ENCODE measurements at places on chromosomes 2 and 18. TPM values are rescaled to one million over a fixed set of nuclear protein-coding genes. Genes with fewer than 3 reads are reported as not detected.

The NFU1 gene
- 44.2 TPM for total RNA-seq

The SP9 gene
- total RNA-seq = not detected

The TNFRSF11A gene
- 3.9 TPM for total RNA-seq

The ERLEC1 gene
- total RNA-seq = 59.7 TPM

The EN1 gene
- total RNA-seq = 0.15 TPM

The ADAM23 gene
- 2.5 TPM for total RNA-seq

The NIFK gene
- 29.8 TPM for total RNA-seq

The SCN9A gene
- 13.6 TPM for total RNA-seq

The FECH gene
- total RNA-seq = 25.7 TPM

DNA sequence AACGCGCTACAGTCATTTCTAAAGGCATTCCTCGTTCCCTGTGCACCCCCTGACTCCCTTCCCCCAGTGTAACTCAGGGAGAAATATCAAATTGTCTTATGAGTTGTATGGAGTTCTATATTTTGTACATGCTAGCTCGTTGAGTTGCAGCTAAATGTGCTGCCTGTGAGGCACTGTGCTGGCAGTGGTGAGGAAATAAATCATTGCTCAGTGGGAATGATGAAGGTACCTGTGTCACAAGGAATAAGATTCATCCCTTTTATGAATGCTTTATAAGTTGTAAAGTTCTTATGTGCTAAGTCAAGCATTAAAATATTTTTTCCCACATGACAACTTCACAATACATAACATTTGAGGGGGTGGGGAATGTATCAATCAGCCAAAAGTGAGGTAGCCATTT lies 939.6 kb upstream of the CRIM1 start:
- no peak for DNase-seq

GRCh38 chr2:238305092-238305862 lies 15.0 kb upstream of the TRAF3IP1 start:
- no peak for DNase-seq

- DNase-seq = no peak
These were observed 120.1 kb upstream of the NABP1 start for GRCh38 chr2:191557841-191558240.

- no peak for DNase-seq
These were observed 24.1 kb downstream of the ACSL3 start for GRCh38 chr2:222884805-222885424.

- DNase-seq = no peak
These were observed 191.0 kb upstream of the CCDC150 start for GRCh38 chr2:196448407-196449079.

- no peak for DNase-seq
These were observed 136.2 kb downstream of the TMEM247 start for GRCh38 chr2:46615555-46615954.

DNA sequence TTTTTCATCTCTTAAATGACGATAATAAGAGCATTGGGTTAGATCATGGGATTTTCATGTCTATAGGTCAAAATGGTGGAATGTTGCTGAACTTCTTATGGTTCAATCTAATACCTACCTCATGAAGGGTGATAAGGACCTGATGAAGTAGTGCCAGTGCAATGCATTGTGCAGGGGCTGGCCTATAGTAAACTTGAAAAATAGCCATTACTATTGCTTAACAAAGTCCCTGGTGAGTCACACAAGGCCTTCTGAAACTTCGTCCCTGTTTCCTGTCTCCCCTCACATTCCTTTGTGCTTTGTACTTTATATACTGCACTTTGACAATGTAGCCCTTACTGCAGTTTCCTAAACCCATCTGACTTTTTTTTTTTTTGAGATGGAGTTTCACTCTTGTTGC lies 515.9 kb downstream of the SLC4A3 start:
- DNase-seq = no peak

- DNase-seq = peak; percentile 48
These were observed 39.9 kb upstream of the CDC42EP3 start for GRCh38 chr2:37711308-37711731.

DNA sequence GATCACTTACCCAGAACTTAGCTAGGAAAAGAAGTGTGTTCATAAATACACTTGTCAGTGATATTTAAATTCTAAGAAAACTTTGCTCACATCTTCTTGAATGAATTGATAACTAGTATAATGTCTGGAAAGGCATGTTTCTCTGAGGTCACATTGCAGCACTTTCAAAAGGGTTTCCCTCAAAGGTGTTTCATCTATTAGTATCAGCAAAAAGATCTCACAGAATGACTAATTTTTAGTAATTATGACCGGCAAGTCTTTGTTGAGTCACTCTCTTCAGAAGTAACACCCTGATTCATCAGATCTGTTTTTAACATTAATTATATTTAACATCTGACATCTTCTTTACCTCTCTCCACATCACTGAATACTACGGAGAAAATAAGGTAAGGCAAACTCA lies 222.3 kb downstream of the IKZF2 start:
- DNase-seq = no peak

DNA sequence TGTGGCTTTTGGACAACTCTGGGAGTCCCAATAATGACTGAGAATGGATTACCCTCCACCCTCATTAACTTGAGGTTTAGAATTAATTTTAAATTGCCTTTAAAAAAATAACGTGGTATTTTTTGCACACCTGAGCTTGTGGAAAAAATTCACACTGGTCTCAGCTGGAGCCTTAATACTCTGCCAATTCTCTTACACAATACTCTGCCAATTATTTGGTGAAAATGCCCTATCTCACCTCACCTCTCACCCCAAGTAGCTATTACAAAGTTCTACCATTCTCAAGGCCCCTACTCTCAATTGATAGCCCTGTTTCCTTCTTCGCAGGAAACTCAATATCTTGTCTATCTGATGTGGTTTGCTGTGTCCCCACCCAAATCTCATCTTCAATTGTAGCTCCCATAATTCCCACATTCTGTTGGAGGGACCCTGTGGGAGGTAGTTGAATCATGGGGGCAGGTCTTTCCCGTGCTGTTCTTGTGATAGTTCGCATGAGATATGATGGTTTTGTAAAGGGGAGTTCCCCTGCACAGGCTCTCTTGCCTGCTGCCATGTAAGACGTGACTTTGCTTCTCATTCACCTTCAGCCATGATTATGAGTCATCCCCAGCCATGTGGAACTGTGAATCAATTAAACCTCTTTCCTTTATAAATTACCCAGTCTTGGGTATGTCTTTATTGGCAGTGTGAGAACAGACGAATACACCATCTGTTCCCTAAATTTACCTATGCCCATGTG lies 27.4 kb upstream of the C2orf69 start:
- DNase-seq = no peak

DNA sequence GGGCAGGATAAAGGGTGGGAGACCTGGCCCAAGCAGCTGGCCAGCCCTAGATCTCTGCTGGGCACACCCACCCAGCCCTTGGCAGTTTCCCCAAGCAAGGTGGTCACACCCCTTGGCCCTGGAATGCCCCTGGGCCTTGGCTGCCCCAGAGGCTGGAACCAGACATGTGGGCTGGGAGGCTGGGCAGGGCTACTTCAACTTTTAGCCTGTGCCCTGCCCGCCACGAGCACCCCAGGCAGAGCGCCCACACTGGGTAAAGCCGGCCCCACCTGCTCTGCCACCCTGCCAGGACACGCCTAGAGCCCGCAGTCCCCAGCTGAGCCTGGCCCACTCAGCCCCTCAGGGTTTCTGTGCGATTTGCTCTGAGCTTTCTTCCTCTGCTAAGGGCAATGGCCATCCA lies 119.7 kb upstream of the SMAD2 start:
- DNase-seq = peak; percentile 64

- DNase-seq = no peak
These were observed 178.1 kb downstream of the GCA start for GRCh38 chr2:162521871-162522650.

- no peak for DNase-seq
These were observed 37.9 kb upstream of the C1GALT1C1L start for GRCh38 chr2:43714164-43714563.

GRCh38 chr2:203783496-203784203 lies 77.2 kb downstream of the CD28 start:
- DNase-seq = no peak

- DNase-seq = no peak
These were observed 312.2 kb upstream of the EPAS1 start for GRCh38 chr2:45984896-45985473.

DNA sequence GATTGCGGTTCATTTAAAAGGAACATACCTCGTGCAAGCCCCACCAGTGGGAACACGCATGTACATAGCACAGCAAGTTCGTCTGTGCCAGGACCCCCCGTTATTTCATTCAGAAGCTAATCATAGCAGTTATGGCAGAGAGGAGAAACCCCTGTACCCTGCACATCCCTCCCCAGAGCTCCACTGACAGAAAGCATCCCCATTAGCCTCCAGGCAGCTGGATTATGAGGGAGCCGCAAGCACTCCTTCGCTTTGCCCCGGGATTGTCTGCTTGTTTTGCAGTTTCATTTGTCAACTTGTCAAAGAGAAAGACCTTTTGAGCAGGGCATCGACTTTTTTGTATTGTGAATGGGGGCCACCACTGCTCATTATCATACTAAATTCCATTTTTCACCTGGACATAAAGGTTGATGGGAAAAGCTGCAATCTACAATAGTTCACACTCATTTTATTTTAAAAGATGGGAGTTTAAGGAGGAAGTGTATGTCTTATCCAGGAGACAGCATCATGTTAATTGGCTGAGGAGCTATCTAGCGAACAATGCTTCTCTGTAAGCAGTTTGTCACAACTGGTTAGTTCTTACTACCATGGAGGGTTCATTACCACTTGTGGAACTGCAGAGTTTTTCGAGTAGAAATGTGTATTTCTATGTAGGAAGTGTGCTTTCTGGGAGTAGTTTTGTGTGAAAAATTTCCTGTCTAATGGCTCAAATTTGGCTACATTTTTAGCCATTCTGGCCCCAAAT lies 255.3 kb downstream of the THSD7B start:
- no peak for DNase-seq

DNA sequence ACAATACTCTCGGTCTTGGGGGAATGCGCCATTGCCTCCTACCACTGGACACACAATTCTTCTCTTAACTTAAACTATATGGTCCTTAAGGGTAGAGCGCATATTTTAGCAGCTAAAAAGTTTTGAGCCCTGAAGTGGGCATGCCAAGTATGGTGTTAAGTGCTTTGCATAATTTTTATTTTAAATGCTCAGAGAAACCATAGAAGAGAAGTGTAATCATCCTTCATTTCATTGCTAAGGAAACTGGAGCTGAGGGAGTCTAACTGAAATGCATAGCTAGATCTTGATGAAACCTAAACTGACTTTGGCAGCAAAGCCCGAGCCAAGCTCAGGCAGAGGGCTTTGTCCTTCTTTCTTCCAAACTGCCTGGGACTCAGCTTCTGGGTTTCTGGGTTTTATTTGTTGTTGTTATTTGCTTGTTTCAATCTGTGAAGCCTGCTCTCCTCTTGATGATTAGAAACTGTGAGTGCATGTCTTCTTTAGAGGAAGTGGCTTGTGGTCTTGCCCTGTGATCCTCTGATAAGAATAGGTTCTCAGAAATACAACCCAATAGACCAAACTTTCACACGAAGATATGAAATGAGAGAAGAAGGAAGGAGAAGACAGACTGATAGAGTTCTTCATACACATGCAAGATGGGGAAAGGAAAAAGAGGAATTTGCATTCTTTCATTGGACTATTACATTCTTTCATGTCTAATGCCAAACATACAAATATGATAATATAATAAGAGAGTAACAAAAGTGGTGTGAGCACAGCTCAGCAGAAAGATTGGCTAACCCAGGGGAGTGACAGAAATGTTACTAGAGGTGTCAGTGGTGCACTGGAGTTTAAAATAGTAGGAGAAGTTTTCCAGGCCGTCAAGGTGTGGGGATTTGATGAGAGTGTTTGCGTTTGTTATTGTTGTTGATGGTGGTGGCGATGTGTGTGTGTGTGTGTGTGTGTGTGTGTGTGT lies 7.5 kb upstream of the RNF144A start:
- no peak for DNase-seq

DNA sequence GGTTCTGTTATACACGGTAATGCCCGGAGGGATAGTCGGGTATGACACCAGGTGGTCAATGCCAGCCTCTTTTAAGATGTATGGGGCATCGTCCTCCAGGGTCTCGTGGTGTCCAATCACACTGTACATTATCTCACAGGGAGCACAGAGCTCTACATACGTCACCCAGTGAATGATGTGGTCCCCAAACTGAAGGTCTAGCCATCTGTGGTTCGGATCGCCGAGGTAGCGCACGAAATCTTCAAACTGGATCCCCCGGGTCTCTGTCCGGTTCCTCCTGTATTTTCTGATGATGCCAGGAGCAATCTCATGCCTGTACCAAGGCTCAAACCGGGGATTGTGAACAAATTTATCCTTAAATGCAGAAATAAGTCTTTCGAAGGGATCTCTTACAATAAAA lies 24.1 kb downstream of the CHST10 start:
- no peak for DNase-seq

GRCh38 chr2:146873646-146874259 lies 971.1 kb upstream of the ACVR2A start:
- no peak for DNase-seq

GRCh38 chr2:71643674-71644357 lies 190.5 kb downstream of the DYSF start:
- no peak for DNase-seq

DNA sequence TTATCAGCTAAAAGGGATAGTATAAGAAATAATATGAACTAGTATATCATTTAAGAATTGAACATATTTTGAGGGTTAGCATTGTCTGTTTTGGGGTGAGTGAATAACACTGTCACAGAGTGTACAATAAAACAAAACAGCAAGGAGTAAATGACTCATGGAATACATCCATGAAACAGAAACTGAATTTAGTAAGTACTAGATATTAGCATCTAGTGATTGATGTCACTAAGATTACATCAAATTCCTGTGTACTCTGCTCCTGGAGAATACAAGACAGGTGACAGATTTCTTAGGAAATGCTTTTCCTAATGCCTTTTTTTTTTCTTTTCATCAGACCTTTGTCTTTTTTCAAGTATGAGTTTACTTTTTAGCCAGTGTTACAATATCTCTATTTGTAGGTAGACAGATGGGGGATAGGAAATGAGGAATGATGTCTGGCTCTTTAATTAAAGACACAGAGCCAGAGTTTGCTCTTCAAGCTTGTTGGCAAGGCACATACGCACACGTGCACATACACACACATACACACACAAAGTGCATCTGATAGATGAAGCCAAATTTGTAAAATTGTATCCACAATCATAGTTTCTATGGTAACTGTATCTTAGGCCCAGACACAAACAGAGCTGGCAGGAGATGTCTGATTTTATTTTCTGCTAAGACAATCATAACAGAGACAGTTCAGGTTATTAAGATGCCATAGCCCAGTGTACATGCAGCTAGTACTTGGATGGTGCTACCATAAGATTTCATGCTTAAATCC lies 138.2 kb upstream of the NRP2 start:
- no peak for DNase-seq

- DNase-seq = peak; percentile 24
These were observed 9.6 kb downstream of the CIB4 start for GRCh38 chr2:26631401-26632170.

DNA sequence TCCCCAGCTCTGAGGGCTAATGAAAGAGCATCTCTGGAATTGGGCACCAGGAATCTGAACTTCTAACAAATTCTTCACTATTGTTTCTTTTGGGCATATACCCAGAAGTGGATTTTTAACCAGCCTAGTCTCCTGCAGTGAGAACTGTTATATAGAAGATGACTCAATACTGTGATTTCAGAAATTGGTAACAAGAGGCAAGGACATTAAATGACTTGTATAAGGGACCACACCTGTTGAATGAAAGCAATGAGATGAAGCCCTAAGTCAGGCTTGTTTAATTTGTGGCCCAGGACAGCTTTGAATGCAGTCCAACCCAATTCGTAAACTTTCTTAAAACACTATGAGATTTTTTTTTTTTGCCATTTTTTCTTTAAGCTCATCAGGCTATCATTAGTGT lies 57.9 kb downstream of the EPC2 start:
- DNase-seq = no peak

GRCh38 chr2:212682937-212683336 lies 144.3 kb upstream of the ERBB4 start:
- DNase-seq = no peak
